Kasumi-1 (cell line): ENCODE measurements at places on chromosomes 7 and 10.

GRCh38 chr10:110447886-110448285, 49.8 kb upstream of the DUSP5 start:
- DNase-seq = no peak

- no peak for DNase-seq
These were observed 362.7 kb downstream of the DNAJB6 start for GRCh38 chr7:157699357-157700013.

GRCh38 chr10:30827531-30828120, 198.1 kb upstream of the LYZL2 start:
- no peak for DNase-seq

DNA sequence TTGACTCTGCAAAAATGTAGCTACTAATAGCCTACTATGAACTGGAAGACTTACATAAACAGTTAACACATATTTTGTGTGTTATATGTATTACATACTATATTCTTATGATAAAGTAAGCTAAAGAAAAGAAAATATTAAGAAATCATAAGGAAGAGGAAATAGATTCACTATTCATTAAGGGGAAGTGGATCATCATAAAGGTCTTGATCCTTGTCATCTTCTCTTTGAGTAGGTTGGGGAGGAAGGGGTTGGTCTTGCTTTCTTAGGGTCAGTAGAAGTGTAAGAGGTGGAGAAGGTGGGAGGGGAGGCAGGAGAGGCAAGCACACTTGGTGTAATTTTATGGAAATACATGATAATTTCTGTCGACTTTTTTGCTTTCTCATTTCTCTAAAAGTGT, 81.3 kb downstream of the NAMPT start:
- no peak for DNase-seq

DNA sequence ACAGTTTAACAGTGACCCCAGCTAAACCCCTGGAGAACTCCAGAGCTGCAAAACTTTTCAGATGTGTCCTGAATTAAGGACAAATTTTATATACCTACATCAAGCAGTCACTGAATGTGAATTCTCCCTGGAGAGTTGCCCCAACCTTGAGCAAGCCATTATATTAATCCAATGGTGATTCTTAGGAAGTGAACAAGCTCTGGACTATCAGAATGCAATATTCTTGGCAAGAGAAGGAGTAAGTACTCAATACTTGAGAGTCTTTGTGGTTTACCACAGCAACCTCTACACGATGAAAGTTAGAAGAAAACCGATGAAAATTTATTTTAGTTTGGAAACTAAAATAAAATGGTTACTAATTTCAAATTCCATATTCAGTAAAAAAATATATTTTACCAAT, 19.3 kb upstream of the ZNF365 start:
- no peak for DNase-seq

DNA sequence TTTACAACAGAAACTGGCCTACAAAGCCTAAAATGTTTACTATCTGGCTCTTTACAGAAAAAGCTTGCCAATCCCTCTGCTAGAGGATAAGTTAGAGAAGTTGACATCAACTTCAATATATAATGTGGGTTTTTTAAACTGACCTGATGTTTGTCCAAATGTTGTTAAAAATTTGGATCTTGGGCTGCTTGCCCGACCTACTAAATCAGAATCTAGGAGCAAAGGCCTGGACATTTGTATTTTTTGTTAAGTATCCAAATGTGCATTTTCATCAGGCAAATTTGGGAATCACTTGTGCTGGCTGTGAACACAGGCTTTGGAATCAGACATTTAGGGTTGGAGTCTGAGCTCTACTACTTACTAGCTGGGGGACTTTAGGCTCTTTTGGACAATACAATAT, 252.7 kb upstream of the CSTF2T start:
- no peak for DNase-seq

GRCh38 chr7:89283302-89283701, 487.8 kb upstream of the TEX47 start:
- no peak for DNase-seq

DNA sequence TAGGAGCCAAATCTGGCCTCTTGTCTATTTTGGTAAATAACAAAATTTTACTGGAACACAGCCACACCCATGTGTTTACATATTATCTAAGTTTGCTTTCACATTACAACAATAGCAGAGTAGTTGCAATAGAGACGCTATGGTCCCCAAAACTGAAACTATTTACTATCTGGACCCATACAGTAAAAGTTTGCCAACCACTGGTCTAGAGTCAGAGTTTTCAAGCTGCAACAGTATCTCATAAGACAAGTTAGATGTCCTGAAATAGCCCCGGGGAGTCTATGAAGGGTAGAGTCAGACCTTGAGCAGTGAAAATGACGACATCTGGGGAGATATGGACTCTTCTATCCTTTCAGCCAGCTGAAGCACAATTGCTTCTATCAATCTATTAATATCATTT, 74.2 kb downstream of the CTNNA3 start:
- no peak for DNase-seq

- no peak for DNase-seq
These were observed 147.1 kb downstream of the TRIL start for GRCh38 chr7:28811008-28811407.
